Left hindlimb (tissue), 1 donor: ENCODE measurements at places on chromosomes 3 and 15.

GRCh38 chr15:37789397-37789786 is 145.0 kb upstream of the TMCO5A start:
- no peak for DNase-seq

DNA sequence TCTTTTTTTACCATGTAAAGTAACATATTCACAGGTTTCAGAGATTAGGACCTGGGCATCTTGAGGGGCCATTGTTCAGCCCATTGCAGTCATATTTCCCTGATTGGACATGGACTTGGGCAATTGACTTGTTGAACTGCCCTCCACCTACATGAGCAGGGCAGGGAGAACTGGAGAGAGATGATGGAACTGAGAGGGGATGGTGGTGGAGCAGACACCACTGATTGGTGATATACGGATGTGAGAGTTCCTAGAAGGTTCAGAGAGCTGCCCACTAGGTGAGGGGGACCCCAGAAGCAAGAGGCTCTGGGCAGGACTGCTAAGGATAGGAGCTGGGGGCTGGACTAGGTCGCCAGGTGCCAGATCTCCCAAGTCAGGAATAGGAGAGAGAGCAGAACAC is 37.8 kb upstream of the SIAH2 start:
- no peak for DNase-seq

GRCh38 chr3:49170744-49171118 is 667 bp upstream of the KLHDC8B start:
- DNase-seq, result no peak

- DNase-seq, result no peak
These were observed 126.2 kb upstream of the PTX3 start for GRCh38 chr3:157310329-157311052.

DNA sequence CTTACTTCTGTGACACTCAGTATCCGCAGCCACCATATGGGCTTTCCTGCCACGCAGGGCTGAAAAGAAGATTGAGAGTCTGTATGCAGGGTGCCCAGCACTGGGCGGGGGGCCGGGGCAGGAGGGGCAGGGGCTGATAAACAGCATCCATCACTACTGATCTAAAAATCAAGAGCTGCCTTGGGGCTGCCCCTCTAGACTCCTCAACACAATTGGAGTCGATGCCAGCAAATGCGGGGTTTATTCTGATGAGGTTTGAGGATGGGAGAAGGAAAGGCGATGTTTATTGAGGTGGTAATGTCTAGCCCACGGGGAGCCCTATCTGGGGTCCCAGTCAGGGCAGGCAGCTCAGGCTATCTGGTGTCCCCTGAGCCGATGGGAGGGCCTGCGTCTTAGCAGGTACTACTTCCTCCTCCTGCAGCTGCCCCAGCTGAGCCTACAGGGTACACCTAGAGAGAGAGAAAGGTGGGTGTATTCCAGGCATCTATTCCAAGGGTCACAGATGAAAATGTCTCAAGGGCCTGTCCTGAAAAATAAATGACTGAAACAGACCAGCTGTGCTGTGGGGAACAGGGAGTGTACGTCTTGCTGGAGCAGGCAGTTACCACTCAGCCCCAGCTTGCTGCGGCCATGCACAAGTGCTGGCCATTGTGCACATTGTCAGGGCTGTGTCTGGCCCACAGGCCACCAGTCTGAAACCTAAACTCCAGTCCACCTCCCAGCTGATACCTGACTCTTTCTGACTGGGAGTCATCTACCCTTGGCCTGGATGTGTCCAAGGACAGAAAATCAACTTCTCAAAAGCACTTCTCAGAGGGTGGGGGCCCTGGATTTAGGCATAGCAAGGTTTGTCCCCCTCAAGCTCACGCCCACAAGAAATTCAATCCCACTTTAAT is 19.5 kb downstream of the ISG20 start:
- no peak for DNase-seq

GRCh38 chr15:73632670-73633058 is 525 bp downstream of the NPTN start:
- DNase-seq, result no peak

GRCh38 chr3:185950728-185951127 is 12.9 kb upstream of the TRA2B start:
- no peak for DNase-seq

DNA sequence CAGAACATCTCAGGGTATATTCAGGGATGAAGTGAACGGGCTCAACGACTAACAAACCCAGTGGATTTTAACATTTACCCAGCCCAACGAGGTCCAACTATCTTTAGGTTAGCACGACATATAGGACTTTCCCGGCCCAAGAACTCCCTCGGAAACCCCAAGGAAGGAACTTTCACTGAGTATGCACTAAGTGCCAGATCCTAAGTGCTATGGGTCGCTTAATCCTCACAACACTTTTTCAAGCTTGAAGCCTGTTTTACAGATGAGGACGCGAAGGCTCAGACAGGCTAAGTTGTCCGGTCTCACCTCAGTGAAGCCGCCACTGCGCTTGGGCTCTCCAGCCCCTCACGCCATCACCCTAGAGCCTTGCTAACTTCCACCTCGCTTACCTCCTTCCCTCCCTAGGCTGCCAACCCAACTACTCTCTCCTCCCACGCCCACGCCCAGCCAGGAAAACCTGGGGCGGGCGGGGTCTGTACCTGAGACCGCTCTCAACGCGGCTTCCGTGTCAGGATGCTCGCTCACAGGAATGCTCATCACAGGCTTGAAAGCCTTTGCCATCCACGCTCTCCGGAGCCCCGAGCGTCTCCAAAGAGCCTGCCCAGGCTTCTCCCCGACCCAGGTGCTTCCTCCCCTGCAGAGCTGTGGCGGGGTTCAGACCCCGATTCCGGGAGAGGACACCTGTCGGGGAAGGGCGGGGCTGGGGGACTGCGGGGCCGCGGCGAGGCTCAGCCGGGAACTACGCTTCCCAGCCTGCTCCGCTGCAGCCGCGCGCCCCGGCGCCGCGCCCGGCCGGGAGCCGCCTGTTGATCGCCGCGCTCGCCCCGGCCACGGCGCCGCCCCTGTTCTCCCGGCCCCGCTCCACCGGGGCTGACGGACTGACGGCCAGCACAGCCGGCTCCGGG is at the start of gene TMOD2:
Gene TMOD2, plus strand, starts transcription at position 806 of the 905 bp plus-strand sequence. CDS start 14,845 bp downstream, outside the sequence.
- peak; percentile 40 for DNase-seq

- no peak for DNase-seq
These were observed 583.5 kb downstream of the ROBO1 start for GRCh38 chr3:79184251-79184650.

GRCh38 chr15:94023531-94023930 is 207.8 kb upstream of the MCTP2 start:
- DNase-seq, result peak; percentile 37

DNA sequence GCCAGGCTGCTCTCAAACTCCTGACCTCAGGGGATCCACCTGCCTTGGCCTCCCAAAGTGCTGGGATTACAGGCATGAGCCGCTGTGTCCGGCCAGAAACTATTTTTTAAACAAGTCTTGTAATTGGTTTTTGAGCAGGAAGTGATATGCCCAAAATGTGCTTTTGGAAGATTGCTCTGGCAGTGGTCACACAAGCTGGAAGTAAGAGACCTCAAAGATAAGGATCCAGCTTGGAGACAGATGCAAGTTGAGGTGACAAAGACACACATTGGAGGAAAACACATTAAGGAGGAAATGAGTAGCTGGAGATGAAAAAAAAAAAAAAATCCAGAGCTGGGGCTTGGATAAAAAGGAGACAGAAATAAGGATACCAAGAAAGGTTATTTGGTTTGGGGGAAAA is 6.3 kb downstream of the TM4SF18 start:
- DNase-seq, result no peak

- no peak for DNase-seq
These were observed 296.2 kb downstream of the KBTBD8 start for GRCh38 chr3:67294341-67294740.

DNA sequence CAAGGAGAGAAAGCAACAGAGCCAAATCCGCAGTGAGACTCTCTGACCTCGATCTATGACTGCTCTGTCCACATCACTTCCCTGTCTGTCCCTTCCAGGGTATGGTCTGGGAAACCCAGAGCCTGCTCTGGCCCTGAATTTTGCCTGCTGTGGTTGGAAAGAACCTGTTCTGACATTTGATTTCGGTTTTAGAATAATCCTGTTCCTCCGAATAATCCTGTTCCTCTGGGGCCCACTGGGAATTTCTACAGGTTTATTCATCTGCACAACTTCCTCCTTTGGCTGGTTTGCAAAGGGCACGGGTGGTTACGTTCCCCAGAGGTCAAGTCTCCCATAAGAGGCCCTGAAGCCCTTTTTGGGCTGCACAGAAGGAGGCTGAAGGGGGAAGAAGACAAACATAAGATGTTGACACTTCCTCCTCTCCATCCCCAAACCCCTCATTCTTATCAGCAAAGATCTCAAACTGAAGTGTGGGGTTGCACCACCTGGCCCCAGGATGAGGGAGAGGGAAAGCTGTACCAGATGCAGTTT is 10.6 kb downstream of the LAMP3 start:
- DNase-seq, result no peak

GRCh38 chr15:51144021-51144532 is 49.4 kb upstream of the TNFAIP8L3 start:
- DNase-seq, result no peak

- DNase-seq, result no peak
These were observed 1.1 kb downstream of the MTFMT start for GRCh38 chr15:65028338-65028737.

DNA sequence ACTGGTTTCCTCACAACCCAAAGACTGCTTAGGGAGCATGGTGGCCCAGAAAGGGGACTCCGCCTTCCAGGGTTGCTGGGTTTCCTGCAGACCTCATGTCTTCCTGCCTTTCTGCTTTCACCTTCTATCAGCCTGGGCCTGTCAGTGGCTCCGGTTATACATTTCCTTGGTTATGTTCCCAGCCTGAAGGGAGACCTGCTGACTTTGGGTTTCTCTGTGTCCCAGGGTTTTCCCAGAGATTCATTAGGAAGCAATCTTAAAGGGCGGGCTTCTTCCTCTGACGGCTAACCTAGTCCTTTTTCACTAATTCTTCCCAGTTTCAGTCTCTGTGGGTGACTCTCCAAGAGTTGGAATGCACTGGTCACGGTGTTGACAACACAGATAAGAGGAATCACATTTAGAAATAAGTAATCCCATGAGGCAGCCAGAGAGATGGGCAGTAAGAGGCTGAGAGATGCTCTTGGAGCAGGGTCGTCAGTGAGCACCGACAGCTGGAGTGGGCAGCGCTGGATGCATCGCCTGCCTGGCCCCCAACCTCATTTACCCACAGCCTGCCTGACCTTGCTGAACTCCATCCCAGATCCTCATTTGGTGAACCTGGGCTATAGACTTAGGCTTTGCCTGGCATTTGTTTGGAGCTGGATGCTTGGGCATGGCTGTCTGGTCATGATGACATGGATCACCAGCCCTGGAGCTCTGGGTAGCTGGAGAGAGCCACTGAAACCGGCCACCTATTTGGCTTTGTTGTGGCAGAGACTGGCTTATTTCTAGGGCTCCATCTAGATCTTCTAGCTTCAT is 10.0 kb upstream of the EHD4 start:
- DNase-seq, result no peak

GRCh38 chr3:190249414-190249813 is 72.8 kb downstream of the CLDN1 start:
- DNase-seq, result no peak

- DNase-seq, result no peak
These were observed 58.0 kb downstream of the FRMD5 start for GRCh38 chr15:44136991-44137477.

- DNase-seq, result no peak
These were observed 224.8 kb upstream of the HES1 start for GRCh38 chr3:193910886-193911738.

- DNase-seq, result no peak
These were observed 42.8 kb upstream of the RNU6-1 start for GRCh38 chr15:67882487-67883233.

- DNase-seq, result no peak
These were observed 25.7 kb downstream of the PRKCI start for GRCh38 chr3:170247875-170248274.

DNA sequence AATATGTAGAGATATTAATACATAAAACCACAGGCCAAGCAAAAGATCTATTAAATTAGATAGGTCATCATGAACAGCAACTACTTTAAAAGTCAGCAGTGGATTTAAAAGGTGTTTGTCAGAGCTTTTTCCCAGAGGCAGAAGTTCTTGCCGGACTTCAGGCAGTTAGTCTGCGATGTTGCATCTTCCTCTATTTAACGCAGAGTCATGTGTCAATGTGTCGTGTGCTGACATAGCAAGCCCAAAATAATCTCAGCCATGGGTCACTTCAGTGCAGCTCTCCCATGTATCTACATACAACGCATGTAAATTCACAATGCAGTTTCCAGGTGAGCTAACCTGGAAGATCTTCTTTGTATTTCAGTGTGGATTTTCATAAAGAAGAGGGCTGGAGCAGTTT is 8.0 kb upstream of the TMEM212 start:
- DNase-seq, result no peak

GRCh38 chr15:75036212-75036616 is 12.8 kb downstream of the PPCDC start:
- no peak for DNase-seq

GRCh38 chr15:46309914-46310313 is 675.1 kb downstream of the SQOR start:
- no peak for DNase-seq

DNA sequence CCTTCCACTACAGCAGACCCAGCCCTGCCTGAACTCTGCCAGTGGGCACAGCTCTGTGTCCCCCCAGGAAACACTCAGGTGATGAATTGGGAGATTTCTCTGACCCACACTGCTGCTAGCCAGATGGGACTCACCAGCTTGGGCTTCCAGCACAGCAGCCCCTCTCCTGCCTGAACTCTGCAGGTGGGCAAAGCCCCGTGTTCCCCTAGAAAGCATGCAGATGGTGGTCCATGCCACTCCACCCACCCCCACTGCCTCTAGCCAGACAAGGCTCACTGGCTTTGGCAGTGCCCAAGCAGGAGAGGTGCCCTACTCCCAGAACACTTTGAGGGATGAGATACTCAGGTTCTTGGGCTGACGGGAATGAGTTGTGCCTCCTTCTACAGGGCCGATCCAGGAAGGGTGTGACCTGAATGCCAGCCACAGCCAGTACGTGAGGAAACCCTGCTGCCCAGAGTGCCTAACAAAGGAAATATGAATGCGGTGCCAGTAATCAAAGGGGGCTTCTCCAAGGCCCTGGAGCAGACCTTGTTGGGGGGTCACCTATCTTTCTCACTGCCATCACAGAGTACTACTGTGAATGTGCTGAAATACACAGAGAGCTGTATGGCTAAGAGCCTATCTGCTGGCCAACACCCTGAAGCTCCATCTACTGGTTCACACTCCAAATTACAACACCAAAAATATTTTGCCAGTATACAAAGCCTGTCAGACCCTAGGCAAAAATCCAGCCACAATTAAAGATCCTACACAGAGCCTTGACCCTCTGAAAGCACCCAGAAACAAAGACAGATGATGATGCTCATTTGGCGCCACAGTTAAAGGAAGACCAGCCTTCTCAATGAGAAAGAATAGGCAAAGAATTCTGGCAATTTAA is 61.9 kb downstream of the BTLA start:
- DNase-seq, result no peak

DNA sequence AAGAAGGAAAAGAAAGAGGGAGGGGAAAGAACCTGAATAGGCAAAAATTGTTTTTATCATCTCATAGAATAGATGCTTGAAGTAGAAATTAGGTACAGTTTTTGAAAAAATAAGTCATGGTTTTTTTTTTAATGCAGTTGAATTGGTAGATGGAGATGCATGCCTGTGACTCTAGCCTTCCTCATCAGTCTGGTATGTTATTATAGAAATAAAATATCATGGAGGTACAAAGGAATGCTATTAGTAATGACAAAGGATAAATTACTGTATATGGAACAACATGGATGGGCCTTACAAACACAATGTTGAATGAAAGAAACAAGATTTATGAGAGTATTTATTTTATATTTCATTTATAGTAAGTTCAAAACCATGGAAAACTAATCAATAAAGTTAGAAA is 162.4 kb upstream of the GALNT15 start:
- DNase-seq, result no peak

- DNase-seq, result no peak
These were observed 27.6 kb downstream of the ACP3 start for GRCh38 chr3:132344666-132345280.

- no peak for DNase-seq
These were observed 27.7 kb downstream of the NR2F2 start for GRCh38 chr15:96358001-96358801.
